ENCODE measurements at places on chromosomes 4 and X.
A peak's percentile ranks its signal among the peaks of the same experiment; 100 is the strongest.

DNA sequence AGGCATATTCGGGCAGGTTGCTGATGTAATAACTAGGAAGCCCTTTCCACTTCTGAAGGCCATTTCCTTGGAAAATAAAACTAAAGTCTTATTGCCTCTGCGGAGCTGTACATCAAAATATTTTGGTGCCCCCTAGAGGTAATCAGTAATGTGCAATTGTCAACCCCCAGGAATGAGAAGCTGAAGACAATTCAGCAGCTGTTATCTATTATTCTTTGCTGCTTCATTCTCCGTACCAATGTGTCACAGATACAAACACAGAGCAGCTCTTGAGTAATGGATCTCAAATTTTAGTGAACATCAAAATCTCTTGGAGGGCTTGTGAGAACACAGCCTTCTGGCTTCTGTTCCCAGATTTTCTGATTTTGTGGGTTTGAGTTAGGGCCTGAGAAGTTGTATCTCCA, 3.5 kb upstream of the SLIT2 start:
- DNase-seq = peak; percentile 60

DNA sequence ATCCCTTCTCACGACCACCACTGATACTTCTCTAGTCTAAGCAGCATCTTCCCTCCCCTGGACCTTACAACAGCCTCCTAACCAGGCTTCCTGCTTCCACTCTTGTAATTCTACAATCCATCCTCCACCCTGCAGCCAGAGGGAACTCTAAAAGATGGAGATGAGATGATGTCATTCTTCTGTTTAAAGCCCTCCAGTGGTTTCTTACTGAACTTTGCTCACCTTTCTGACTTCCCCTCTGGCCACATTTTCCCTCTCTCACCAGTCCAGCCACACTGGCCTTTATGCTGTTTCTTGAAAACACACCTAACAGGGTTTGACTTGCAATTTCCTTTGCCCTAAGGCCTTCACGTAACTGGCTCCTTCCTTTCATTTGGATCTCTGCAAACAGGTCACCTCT, 191.4 kb upstream of the NHS start:
- DNase-seq = no peak

DNA sequence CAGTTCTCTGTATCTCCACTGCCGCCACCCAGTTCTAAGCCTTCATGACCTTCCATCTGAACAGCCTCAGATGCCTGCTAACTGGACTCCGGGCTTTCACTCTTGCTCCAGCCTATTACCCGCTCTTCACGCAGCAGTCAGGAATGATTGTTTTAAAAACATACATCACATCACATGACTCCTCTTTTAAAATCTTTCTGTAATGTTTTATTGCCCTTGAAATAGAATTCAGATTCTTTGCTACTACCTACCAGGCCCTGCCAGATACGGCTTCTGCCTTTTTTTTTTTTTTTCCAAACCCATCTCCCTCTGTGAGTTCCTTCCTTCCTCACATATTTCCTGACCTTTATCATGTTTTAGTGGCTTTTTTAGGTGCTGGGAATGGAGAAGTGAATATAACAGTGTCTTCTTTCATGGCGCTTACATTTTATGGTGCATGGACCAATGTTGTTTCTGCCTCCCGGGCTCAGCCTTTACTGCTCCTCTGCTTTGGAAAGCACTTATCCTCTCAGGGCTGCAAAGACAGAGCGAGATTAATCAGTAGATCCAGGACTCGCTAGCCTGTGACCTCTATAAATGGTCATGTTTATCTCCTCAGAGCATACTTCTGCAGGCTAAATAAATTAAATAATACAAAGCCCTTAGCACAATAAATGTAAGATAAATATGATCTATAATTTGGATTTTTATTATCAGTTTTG, 58.0 kb downstream of the FBXO8 start:
- DNase-seq = no peak

GRCh38 chr4:120816296-120816965, 106.1 kb downstream of the PRDM5 start:
- DNase-seq = no peak

DNA sequence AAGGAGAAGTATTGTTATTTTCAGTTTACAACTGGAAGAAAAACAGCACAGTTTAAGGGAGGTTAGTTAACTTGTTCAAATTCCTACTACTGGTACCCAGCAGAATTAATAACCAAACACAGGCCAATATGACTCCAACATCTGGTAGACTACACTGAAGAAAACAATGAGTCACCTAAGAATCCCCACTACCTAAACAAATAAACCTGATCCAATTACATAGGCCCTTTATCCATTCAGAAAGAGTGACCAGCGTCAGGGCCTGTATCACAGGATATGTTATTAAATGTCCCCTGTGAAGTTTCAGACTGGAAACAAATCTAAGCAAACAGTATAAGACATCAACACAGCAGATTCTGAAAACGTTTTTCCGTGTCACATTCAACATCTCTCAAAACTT, 492.5 kb upstream of the INTU start:
- peak; percentile 21 for DNase-seq

DNA sequence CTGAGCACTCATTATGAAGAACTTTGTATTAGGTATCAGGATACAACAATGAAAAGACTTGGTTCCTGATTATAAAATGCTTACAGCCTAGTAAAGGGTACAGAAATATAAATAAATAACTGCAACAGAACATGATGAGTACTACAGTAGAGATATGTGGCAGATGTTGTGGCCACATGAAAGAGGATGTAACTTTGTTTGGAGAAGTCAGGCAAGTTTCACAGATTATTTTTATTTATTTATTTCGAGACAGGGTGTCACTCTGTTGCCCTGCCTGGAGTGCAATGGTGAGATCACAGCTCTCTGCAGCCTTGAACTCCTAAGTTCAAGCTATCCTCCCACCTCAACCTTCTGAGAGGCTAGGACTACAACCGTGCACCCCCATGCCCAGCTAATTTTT, 15.8 kb upstream of the UBE2K start:
- DNase-seq = no peak

GRCh38 chrX:48470110-48470832, at the start of gene SLC38A5:
Gene SLC38A5 (minus strand): TSS chrX:48470260. CDS start chrX:48467924, 2,336 bp downstream.
- no peak for DNase-seq

DNA sequence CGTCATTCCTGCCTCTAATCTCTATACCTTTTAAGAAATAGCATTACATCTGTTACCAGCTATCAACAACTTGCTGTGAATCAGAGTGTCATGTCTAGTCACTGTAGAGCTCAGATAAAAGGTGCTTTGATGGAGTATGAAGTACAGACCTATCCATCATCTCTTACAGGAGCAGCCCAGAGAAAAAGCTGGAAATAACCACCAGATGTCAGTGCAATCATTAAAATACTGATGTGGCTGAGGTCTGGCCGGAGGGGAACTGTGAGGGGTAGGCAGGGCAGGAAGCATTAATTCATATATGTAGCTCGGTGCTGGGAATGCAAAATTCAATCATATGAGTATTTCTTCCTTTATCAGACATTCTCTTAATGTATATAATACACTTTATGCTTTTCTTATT, 100.6 kb downstream of the AKAP4 start:
- no peak for DNase-seq

GRCh38 chr4:186021461-186022167, 47.3 kb upstream of the TLR3 start:
- DNase-seq = no peak

- no peak for DNase-seq
Observed at GRCh38 chr4:146159384-146160058, 16.0 kb upstream of the LSM6 start.

- no peak for DNase-seq
Observed at GRCh38 chr4:101795704-101796103, 5.2 kb downstream of the BANK1 start.

- no peak for DNase-seq
Observed at GRCh38 chr4:165834116-165834515, 38.9 kb upstream of the TLL1 start.

DNA sequence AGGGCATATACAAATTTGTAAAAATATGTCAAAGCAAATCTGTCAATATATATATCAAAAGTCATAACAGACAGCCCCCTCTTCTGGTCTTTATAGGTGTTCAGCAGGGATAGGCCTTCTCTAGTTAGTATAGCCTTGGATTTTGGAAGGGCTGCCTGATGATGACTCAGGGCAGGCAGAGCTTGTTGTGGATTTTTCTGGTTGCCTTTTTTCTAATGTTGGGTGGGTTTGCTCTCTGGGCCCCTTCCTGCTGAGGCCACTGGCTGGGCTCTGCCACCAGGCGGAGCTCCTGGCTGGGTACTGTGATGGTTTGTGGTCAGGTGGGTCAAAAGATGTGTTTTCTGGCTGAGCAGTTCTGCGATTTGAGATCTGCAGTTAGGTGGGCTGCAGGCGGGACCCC, 294.2 kb downstream of the GRIA2 start:
- no peak for DNase-seq

GRCh38 chrX:153378607-153379006, 22.5 kb downstream of the PNMA6E start:
- DNase-seq = no peak

- DNase-seq = peak; percentile 10
Observed at GRCh38 chrX:71603618-71604017, 14.7 kb downstream of the CXCR3 start.

DNA sequence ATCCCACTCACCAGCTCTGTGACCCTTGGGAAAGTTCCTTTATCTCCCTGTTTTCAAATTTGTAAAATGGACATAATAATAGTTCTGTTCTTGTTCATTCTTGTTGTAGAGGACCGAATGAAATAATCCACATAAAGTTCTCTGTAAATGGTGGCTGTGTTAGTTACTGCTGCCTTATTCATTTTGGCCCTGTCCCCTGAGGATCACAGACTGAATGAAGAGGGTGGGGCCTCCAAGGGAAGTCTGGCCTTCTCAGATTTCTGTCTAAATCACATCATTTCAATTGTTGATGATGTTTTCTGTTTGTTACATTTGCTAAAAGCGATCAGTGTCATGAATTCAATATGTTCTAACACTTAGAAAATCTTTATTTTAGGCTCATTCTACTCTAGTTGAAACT, 117.9 kb downstream of the PPEF1 start:
- DNase-seq = no peak

DNA sequence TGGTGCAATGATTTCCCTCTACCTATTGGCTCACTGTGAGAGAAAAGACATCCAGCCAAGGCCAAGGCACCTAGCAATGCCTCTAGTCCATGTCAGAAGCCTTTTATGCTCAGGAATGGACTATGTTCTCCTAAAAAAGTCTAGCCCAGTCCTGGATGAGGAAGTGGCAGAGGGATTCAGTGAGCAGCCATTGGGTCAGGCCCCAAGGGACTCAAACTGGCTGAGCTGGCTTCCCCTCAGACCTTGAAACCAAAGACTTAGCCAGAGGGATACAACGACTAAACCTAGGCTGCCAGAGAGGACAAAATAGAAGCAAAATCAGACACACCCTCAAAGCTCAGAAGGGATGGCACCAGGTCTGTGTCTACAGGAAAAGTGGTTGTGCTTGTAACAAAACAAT, 49.1 kb downstream of the ARHGEF9 start:
- no peak for DNase-seq

DNA sequence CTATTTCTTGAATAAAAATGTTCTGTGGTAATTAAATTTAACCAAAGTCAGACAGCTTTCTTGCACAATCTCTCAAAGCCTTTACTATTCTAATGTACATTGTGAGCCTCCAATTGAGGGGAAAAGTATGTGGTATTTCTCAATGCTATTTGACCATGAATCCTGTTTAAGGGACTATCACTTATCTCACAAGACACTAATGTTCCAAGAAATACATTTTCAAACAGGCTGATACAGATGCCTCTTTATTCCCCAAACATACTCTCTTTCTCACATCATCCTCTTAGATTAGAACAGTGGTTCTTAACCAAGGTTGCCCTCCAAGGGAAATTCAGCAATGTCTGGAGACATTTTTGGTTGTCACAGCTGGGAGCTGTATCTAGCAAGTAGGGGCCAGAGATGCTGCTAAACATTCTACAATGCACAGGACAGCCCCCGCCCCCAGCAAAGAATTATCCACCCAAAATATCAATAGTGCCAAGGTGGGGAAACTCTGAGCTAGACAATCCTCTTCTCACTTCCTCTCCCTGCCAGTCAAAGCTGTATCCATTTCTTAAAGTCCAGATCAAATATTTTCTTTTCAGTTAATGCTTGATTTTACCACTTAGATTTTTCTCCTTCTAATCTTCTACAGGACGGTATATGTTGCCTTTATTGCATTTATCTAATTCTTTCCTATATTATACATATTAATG, 129.2 kb upstream of the TRIM2 start:
- no peak for DNase-seq

GRCh38 chr4:56651056-56651350, 30.1 kb downstream of the HOPX start:
- DNase-seq = no peak

- DNase-seq = no peak
Observed at GRCh38 chrX:126836186-126836585, 16.7 kb downstream of the PRR32 start.

- DNase-seq = no peak
Observed at GRCh38 chr4:60805500-60806313, 394.4 kb upstream of the ADGRL3 start.

DNA sequence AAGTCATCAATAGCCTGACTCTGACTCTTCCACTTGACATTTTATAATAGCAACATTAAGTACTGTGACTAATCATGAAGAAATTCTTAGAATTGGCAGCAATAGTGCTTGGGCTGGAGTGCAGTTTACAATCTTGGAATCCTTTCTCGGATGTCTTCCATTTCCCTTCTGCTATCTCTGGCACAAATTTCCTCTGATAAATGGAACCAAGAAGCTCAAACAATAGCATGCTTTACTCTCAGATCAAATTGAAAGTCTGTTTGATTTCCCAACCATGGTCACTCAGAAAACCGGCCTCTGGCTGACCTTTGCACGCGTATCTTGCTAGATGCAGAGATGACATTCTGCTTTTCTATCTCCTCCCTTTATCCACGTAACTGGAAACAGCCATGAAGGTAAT, 99.0 kb upstream of the SPANXC start:
- peak; percentile 51 for DNase-seq

GRCh38 chr4:74543983-74544382, 99.0 kb downstream of the AREG start:
- DNase-seq = no peak

GRCh38 chr4:81512001-81512756, 40.5 kb upstream of the RASGEF1B start:
- DNase-seq = no peak

DNA sequence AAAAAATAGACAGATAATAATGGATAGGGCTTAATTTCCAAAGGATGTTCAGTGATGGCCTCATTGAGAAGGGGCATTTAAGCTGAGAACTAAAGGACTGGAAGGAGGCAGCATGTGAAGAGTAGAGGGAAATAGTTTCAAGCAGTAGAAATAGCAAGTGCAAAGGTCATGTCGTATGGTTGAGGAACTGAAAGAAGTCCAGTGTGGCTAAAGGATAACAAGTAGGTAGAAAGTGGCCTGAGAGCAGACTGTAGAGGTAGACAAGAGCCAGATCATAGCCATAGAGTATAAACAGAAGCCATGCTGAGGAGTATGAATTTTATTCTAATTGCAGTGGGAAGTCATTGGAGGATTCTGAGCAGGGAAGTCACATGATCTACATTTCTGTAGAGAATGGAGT, 72.3 kb downstream of the GRIA3 start:
- no peak for DNase-seq

DNA sequence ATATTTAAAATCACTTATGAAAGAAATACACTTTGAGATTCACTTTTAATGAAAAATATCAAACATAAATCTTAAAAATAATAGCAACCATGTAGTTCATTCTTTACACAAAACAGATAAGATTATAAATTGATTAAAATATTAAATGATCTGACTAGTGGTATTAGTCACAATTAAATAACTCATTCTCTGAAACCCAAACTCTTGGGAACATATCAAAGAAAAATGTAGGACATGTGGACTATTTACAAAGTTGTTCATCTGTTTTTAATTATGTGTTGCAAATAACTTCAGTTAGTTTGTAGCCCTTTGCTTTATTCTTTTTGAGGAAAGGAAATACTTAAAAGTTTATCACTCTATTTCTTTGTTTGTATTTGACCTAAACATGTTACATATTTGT, 9.5 kb upstream of the GUCY1A1 start:
- no peak for DNase-seq
